ENCODE measurements at places on chromosomes 13 and 19.

- no peak for DNase-seq
Observed at GRCh38 chr13:66830940-66831716, 399.0 kb downstream of the PCDH9 start.

GRCh38 chr13:50574731-50575130 is 268.8 kb downstream of the DLEU7 start:
- no peak for DNase-seq

DNA sequence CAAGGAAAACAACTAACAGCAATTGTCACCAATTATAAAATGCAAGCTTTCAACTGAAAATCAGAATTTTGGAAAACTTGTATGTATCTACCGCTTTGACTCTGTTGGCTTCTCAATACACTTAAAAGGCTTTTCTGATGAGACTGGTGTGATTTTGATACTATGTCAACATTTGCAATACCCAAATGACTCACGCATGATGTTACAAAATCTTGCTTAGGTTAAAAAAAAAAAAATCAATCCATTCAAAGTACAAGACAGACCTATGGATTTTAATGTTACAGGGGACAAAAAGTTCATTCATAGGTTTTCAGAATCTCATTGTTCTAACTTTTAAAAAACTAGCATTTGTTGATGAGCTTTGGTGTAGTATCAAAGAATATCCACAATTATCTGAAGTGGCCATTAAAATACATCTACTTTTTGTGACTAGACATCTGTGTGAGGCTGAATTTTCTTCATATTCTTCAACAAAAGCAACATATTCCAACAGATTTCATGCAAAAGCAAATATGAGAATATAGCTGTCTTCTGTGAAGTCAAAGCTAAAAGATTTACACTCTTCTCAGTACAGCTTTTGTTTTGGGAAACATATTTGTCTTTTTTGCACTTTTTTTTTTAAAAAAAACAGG is 10.7 kb downstream of the ELF1 start:
- no peak for DNase-seq

DNA sequence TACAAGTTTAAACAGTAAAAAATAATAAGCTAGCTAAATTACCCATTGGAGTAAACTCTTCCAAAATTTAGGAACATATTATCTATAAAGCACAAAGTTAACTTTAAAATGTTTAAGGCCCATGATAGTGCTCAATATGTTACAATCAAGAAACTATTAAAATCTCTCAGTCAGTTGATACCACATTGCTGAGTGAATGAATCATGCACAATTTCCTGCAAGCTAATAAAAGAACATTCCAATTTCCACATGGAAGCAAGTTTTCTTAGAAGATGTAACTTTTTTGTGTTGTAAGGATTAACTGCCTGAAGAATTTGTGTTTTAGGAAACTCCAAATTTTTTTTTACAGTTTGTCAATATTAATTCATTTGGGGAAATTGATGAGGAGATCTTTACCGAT is 666.6 kb downstream of the SLITRK1 start:
- no peak for DNase-seq

GRCh38 chr13:46801858-46802257 is 4.9 kb upstream of the ESD start:
- no peak for DNase-seq

GRCh38 chr13:108859197-108860012 is 230.0 kb downstream of the MYO16 start:
- DNase-seq: no peak

DNA sequence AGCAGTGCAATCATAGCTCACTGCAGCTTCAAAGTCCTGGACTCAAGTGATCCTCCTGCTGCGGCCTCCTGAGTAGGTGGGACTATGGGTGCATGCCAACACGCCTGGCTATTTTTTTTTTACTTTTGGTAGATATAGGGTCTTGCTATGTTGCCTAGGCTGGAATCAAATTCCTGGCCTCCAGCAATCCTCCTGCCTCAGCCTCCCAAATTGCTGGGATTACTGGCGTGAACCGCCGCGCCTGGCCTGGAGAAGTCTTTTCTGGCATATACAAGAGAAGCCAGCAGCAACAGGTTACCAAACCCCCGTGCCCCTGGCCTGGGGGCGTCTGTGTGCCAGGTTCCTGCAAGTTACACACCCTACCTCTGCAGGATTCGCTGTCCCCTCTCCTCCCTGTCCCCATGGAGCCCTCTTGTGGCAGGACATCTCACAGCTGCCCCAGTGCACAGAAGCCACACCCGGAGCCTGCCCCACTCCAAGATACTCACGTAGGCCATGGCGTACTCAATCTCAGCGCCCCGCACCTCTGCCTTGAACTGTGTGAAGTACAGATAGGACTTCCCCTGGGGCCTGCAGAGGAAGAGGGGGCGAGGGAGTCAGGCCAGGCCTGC is 9.9 kb downstream of the MYDGF start:
- DNase-seq: no peak

DNA sequence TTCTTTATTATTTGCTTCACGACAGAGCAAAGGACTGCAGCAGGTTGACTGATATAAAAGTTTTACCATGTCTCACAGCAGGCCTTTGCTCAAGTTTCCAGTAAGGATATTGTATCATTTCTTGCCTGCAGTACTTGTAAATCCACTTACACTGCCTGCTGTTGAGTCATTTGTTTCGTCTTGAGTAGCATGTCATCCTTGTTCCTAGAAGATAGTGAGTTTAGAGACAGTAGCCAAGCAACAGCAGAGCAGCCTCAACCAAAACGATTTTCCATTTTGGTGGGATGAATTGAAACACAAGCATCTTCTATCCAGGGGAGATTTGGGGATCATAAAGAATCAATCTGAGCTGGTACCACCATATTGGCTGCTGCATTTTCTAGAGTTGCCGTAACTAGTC is 24.0 kb upstream of the ALOX5AP start:
- DNase-seq: no peak

DNA sequence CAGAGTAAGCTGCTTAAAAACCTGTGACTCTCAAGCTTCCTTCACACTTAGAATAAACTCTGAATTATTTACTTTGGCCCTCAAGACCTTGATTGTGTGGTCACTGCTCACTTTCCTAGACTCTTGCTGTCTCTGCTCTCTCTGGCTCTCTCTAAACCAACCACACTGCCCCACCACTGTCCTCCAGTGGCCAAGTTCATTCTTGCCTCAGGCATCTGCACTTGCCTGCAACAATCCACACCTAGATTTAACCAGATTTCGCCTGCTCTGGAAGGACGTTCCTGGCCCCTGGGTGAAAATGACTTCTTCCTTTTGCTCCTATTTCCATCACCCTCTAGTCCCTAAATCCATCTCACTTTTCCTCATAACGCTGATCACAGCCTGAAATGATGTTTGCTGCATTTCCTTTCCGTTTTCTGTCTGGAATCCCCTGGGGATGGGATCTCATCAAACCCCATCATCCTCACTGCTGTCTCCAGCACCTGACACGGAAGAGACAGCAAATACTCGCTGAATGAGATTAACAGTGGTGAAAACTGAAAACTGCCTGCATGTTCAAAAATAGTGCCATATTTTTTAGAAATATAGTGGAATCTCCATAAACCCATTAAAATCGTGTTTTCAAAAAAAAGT is 232.6 kb downstream of the UQCRFS1 start:
- no peak for DNase-seq

DNA sequence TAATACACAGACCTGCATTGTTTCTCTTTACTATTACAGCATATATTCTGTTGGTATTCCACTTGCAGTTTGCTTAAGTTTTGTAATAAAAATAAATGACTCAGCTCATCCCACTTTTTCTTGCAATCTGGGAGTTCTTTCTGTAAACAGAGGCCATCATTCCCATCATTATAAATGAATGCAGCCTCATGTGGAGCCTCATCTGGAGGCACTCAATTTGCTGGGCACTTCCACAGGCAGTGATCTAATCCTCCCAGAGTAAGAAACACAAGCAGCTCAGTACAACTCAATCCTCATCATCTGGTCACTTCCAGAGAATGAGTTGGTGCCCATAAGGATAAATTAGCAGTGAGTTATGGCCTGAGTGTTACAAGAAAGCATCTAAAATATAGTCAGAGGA is 2801.9 kb downstream of the PCDH9 start:
- no peak for DNase-seq

- no peak for DNase-seq
Observed at GRCh38 chr19:12932392-12933286, 872 bp downstream of the FARSA start.

GRCh38 chr13:27524981-27525975 is 74.9 kb upstream of the MTIF3 start:
- DNase-seq: no peak

GRCh38 chr19:48196933-48197665 is 26.6 kb downstream of the ZSWIM9 start:
- DNase-seq: no peak

DNA sequence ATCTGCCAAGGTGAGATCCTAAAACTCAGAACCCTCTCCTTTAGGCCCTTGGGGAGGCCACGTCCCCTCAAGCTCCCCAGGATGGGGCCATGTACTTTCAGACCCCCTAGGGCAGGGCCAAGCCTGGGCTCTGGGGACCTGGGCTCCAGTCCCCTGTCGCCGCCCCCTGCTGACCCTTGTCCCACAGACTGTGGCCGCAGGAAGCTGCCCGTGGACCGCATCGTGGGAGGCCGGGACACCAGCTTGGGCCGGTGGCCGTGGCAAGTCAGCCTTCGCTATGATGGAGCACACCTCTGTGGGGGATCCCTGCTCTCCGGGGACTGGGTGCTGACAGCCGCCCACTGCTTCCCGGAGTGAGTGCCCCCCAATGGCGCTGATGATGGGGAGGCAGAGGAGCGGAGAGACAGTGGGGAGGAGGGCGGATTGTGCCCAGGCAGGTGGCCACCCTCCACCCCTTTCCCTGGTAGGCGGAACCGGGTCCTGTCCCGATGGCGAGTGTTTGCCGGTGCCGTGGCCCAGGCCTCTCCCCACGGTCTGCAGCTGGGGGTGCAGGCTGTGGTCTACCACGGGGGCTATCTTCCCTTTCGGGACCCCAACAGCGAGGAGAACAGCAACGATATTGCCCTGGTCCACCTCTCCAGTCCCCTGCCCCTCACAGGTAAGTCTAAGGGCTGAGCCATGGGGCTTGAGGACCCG is 18.8 kb downstream of the HPN start:
- no peak for DNase-seq

- DNase-seq: no peak
Observed at GRCh38 chr13:46403851-46404732, 17.0 kb upstream of the RUBCNL start.

DNA sequence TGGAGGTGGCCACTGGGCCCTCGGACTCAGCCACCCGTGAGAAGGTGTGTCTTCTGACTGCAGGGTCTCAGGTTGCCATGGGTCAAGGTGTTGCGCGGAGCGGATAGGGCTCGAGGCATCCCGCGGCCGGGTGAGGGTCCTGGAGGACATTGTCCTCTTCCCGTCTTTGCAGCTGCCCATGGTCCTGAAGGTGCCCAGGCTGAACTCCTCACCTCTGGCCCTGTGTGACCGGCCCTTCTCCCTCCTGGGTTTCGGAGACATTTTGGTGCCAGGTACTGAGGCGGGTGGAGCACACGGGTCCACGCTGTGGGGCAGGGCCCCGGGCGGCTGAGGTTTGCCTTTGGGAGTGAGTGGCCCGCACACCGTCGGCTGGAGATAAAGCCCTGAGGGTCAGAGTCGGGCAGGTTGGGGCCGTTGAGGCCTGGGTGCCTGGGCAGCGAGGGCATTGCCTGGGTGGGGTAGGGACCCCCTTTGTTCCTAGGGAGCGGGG is 15.6 kb upstream of the TMPRSS9 start:
- DNase-seq: no peak

GRCh38 chr19:54875506-54875905 is 1.5 kb downstream of the FCAR start:
- no peak for DNase-seq

DNA sequence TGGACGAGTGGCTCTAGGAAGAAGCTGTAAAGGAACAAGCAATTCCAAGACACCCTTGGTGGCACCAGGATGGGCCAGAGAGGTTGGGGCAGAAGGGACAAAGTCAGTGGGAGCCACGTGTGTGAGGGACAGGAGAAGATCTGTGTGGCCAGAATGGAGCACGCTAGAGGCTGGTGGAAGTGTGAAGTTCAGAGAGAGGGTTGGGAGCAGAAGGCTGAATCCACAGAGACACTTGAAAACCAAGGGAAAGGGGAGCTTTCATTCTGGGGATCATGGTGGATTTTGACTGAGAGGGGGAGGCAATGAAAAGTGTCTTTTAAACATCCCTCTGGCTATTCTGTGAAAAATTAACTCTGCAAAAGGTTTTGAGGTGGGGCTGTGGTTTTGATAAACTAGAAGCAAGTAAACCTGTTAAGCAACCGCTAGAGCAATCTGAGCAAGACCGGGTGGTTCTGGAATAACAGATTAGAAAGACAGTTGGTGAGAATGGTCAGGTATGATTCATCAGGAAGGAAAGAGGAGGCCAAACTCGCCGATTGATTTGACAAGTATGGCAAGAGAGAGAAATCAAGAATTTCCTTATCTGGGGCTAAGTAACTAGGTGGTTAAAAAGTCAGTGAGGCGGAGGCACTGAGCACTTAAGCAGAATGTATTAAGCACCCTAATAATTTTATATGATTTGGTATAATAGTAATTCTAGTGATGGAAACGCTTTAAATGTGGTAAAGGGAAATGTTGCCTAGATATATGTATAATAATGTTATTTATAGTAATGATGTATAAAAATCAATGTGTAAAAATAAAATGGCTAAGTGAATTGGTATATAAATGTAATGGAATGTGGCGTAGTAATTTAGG is 140.0 kb downstream of the MYO16 start:
- no peak for DNase-seq

DNA sequence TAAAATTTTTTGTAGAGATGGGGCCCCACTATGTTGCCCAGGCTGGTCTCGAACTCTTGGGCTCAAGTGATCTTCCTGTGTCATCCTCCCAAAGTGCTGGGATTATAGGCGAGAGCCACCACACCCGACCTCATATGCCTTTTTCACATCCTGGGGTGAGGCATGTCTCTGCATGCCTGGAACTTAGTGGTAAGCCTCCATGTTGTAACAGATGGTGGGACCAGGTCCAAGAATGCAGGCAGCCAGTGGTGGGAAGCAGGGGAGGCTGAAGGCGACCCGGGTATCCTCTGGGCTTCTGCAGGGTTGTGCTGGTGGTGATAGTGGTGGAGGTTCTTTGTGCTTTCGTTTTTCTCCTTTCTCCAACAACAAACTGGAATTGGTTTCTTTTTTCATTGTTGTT is 30.1 kb upstream of the CCDC124 start:
- no peak for DNase-seq

DNA sequence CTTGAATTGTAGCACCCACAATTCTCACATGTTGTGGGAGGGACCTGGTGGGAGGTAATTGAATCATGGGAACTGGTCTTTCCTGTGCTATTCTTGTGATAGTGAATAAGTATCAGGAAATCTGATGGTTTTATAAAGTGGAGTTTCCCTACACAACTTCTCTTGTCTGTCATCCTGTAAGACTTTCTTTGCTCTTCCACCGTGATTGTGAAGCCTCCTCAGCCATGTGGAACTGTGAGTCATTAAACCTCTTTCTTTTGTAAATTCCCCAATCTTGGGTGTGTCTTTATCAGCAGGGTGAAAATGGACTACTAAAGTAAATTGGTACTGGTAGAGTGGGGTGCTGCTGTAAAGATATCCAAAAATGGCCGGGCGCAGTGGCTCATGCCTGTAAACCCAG is 215.6 kb downstream of the LIG4 start:
- no peak for DNase-seq

Measured in stimulated activated CD4-positive, alpha-beta T cell treated with anti-CD3 and anti-CD28 coated beads, TNF-alpha, amount 100 ng/mL, for 4 hours (primary cell).